ENCODE measurements at places on chromosomes 7 and 10.

GRCh38 chr7:112665709-112666108 lies 124.5 kb downstream of the TMEM168 start:
- DNase-seq, result no peak

GRCh38 chr7:130395421-130395820 lies 15.1 kb downstream of the CPA1 start:
- DNase-seq, result no peak

DNA sequence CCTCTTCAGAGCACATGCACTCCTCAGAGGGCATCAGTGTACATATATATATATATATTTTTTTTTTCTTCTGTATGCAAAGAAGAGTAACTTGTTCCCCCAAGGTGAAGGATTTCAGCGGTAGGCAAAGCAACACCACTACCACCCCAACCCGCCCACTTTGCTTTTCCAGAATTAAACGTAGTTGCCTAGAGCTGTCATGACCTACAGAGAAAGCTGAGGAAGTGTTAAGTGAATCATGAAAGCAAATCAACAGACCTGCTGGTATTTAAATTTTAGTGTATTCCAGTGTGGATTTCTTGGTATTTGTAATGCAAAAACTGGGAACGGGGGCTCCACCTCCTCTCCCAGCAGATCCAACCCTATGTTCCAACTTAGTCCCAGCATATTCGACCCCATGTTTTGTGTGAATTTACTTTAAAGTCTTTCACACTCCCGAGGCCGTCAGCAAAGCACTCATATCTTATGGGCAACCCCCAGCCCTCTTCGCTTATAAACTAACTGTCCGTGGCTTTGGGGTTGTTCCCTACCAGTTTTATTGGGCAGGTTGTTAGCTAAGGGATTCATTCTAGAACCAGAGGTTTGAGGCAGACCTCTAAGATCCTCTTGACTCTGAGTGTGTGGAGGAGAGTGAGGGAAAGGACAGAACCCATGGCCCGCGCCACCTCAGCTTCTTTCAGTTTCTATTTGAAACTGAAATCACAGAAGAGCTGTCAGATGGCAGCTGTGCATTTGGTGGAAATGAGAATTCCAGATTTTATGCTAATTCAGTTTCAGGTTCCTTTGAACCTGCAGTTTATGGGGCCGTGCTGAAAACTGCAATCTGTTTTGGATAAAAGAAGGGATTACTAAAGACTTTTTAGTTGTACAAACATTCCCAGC lies 450.2 kb upstream of the GALNT17 start:
- no peak for DNase-seq

DNA sequence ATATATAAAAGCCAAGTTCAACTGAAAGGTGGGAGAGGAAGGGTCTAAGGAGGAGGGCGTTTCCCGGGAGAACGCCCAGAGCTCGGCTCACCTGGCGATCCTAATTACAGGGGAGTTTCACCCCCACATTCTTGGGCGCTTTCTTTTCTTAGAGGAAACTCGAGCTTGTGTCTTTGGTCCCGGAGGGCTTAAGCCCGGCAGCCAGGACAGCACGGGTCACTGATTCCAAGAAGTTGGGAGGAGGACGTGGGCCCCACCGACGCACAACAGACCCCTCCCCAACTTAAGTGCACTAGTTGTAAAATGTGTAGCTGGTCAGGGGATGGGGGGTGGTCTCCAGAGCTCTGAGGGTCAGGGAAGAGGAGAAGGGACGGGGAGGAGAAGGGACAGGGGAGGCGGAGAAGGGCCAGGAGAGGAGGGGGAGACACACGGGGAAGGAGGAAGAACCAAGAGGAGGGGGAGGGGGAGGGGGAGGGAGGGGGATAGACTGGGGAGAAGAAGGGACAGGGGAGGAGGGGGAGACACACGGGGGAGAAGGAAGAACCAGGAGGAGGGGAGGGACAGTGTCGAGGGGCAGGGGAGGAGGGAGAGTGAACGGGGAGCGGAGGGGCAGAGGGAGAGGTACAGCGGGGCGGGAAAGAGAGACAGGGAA lies 874 bp downstream of the BAIAP2L1 start:
- no peak for DNase-seq

GRCh38 chr10:86440874-86441843 lies 74.6 kb upstream of the GRID1 start:
- no peak for DNase-seq

DNA sequence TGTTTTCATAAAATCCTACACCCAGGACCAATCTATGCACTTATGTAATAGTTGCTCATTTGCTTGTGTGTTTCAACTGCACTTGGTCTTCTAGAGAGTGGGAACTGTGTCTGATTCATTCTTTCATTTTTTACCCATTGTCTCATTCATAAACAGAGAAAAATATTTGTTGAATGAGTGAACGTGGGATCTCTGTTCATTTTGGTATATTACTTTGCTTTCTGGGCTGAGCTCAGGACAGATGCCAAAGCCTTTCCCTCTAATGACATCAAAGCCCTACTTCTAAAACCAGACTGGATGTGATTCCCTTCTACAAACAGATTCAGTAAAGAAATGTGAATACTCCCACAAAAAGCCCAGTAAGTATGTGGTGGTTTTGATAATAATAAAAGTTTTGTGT lies 145.2 kb downstream of the ST7 start:
- no peak for DNase-seq

- DNase-seq, result no peak
These were observed 1189.2 kb downstream of the CNTNAP2 start for GRCh38 chr7:147305827-147306226.

DNA sequence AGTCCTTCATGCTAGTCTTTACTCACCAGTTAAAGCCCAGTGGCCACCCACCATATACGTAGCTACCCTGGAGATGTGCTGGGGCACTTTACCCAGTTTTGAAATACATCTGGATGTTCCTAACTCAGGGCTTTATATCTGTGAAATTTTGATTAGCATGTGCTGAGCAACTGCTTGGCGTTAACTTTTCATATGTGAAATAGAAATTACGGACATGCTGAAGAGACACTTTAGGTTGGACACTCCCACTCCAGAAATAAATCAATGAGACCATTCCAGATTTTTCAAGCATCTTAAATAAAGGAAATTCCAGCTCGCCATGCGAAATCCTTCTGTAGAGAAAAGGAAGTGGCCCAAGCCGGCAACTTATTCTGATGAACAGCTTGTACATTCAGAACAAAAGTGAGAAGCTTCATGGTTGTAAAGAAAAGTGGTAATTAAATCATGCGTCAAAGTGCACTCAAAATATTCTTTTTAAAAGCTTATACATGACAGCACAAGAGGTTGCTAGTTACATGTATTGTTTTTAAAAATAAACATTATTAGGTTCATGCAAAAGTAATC lies 153.5 kb upstream of the ITGB1 start:
- no peak for DNase-seq

DNA sequence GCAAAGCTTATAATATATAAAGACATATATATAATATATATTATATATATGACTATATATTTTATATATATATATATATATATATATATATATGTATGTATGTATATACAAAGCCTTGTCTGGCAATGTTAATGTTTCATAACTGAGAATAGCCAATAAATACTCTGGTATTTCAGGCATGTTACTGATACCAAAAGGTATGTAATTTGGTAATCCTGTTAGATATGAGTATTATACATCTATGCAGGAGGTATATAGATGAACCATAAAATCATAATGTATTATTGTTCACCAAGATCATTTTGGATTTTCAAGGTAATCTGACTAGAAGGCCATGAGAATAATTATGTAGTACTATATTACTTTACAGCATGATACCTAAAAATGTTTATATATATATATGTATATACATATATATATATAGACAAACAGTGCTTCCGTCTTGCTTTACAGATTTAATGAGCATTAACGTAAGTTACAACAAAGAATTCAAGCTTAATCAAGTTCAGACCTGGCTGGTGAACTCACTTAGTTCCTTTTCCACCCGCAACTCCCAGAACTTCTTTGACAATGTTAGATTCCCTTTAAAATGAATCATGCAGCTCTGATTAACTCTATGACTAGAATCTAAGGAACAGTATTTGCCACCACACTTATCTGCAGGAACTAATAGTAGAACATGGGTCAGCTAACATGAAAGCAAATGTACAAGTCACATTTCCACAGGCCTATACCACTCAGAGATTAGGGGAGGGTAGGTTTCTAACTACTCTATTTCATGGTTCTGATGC lies 82.7 kb downstream of the SLC25A13 start:
- no peak for DNase-seq

GRCh38 chr10:118692872-118693271 lies 61.9 kb downstream of the CACUL1 start:
- DNase-seq, result no peak

DNA sequence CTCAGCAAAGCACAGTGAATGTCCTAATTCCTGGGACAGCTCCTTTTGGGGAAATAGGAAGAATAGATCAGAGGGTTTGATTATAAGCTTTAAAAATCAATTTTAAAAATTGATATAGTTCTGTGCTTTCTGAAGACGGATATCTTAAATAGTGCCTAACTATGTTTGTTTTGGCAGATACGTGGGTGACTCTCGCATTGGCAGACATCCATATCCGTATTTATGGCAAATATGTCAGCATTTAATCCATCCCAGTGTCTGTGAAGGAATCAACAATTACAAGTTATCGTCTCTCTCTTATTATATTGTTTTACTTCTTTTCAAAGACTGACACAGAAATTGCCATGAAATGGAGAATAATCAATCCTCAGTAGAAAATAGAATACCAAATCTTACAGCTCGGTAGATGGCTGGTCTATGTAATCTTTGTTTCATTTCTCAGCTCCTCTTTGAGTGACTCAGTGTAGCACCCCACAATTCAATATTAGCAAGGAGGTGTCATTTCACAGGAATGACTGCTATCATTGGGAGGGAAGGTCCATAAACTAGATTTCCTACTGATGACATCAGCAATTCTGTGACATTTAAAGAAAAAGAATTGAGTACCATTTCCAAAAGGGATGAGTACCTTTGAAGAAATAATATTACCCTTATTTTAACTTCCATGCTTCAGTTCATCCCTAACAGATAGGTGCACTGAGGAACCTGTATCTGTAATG lies 186.4 kb upstream of the NFE2L3 start:
- no peak for DNase-seq

DNA sequence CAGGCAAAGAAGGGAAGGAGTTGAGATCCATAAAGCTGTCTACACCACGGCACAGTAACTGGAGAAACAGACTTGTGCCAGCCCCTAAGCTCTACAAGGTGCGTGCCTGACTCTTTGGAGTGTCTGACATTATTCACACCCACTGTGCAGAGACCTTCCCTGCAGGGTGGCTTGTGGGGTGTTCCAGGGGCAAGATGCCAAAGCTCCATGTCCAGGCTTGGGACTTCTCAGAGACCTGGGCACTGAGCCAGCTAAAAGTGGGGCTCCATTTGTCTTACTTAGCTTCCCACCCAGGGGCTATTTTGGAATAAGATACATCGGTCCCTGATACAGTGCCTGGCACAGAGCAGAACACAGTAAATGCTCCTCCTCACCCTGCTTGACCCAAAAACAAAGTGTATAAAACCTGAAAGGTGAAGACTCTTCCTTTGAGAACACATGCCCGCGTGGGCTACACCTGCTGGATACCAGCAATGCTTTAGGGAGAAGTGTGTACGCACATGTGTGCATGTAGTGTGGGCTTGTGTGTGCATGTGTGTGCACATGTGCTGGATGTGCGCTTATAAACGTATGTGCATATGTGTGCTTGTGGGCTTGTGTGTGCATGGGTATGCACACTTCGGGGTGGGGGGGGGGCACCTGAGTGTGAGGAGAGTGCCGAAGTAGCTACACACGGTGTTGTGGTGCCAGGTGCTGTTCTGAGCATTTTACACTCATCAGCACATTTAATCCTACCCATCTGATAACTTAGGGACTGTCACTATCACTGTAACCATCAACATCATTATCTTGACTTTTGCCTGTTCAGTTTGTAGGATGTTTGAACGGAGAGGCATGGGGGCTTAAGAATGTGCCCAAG lies 143.0 kb downstream of the ARHGAP22 start:
- DNase-seq, result no peak

DNA sequence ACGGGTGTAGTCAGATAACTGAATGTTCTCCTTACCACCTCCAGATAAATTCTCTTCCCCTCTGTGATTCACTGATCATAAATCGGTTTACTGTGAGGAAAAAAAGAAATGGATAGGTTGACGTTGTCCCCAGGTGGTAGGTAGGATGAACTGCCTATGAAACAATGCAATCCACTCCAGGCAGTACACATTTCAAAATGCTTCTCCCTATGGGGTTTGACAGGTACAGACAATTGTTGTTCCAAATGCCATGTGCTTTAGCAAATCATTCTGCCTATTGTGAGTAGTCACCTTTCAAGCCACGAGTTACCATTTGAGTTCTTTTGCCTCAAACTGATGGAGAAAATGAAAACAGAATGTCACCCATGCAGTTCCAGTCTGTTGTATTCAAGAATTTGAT lies 21.8 kb downstream of the VIM start:
- no peak for DNase-seq

DNA sequence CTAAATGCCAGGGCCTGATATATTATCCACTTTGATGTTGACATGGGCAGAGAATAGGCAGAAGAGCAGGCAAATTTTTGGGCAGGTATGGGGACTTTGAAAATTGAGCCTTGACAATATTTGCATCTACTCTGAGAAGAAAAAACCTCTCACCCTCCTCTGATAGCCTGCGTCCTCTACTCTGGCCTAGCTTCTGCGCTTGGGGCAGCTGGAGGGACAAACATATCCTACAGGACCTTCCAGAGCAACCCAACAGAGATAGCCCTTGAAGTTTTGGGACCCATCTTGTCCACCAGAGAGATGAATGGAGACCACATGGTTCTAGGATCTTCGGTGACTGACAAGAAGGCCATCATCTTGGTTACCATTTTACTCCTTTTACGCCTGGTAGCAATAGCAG lies at the start of gene TAS2R60:
TAS2R60 (plus strand) TSS at position 301 of the 400 bp plus-strand sequence; CDS start at position 301, 0 bp downstream.
- no peak for DNase-seq

- no peak for DNase-seq
These were observed 31.3 kb downstream of the THNSL1 start for GRCh38 chr10:25047591-25048301.

GRCh38 chr7:3955751-3956696 lies 655.0 kb downstream of the SDK1 start:
- no peak for DNase-seq

- DNase-seq, result no peak
These were observed 110.2 kb downstream of the CHN2 start for GRCh38 chr7:29304756-29305155.

- no peak for DNase-seq
These were observed 62.3 kb downstream of the CREM start for GRCh38 chr10:35188954-35189353.

GRCh38 chr10:72490951-72491350 lies 134.9 kb downstream of the MICU1 start:
- no peak for DNase-seq

GRCh38 chr7:73702226-73702625 lies 17.2 kb downstream of the STX1A start:
- DNase-seq, result no peak

DNA sequence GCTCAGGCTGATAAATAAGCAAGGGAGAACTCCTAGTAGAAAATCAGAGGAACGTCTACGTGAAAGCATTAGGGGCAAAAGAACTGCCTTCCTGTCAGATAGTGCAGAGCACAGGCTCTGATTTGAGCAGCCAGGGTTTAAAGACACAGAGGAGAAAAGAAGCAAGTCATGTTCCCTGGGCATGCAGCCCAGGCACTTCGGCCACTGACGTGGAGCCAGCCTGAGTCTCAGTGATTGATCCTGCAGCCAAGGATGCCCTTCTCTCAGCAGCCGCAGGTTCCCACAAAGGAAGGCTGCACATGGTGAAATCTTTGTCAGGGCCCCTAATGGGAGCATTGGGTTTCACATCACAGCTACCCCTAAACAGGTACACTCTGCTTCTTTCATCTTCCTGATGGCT lies 161.7 kb upstream of the HPS1 start:
- no peak for DNase-seq

GRCh38 chr10:119973281-119973680 lies 80.8 kb downstream of the SEC23IP start:
- no peak for DNase-seq
